ENCODE measurements at places on chromosomes 7 and 10.

GRCh38 chr10:105921348-105921747 is 1243.2 kb downstream of the SORCS1 start:
- no peak for DNase-seq

DNA sequence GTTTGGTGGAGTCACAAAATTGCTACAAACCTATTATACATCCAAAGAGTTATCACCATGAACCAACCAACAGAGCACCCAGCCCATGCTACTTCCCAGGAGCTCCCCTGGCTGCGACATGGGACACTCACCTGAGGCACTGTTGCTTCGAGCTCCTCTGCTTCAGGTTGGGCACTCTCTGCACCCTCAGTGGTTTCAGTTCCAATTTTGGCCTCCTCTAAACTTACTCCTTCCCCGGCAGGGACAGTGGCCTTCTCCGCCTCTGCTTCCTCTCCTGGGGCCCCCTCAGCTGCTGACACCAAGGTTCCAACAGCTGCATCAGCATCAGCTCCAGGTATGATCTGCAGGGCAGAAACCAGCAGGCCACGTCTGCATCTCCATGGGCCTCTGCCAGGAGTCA is 120.4 kb upstream of the TARP start:
- no peak for DNase-seq

DNA sequence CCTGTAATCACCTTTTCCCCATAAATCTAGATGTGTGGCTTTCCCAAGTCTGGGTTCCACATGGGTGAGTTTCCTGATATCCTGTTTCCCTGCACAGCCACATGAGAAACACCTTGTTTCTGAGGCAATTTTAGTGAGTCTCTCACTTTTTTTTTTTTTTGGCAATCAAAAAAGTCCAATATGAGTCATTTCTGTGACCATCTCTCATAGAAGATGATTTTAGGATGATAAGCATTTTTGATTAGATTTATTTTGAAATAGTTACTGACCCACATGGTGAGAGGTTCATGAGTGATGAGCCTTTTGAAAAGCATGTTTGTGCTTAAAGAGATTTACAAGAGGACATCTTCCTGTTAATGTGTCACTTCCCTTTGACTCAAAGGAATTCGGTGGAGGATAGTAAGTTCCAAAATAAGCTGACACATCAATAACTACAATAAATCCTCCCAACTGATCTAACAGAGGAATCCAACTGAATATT is 464.0 kb downstream of the INHBA start:
- DNase-seq: no peak

DNA sequence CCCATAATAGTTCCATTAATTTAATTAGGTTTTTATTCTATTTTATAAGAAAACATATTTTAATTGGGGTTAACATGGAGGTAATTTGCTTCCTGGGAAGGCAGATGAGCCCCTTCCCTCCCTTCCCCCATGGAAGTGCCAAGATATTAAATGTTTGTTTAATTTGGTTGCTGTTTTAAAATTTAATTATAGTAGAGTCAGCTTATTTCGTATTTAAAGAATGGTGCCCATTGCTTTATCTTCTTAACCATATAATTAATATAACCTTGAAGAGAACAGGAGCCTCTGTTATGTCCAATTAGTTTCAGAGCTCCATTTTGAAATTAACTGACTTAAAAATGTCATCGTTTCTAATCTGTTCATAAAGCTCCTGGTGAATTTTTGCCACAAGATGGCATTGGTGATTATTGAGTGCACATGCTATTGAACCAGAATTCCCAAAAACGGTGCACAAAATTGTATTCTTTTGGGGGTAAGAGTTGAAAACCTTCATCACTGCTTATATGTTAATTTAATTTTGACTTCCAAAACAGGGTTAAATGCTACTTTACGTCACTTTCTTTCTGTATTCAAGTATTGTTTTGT is 26.0 kb downstream of the KLHDC10 start:
- DNase-seq: no peak

DNA sequence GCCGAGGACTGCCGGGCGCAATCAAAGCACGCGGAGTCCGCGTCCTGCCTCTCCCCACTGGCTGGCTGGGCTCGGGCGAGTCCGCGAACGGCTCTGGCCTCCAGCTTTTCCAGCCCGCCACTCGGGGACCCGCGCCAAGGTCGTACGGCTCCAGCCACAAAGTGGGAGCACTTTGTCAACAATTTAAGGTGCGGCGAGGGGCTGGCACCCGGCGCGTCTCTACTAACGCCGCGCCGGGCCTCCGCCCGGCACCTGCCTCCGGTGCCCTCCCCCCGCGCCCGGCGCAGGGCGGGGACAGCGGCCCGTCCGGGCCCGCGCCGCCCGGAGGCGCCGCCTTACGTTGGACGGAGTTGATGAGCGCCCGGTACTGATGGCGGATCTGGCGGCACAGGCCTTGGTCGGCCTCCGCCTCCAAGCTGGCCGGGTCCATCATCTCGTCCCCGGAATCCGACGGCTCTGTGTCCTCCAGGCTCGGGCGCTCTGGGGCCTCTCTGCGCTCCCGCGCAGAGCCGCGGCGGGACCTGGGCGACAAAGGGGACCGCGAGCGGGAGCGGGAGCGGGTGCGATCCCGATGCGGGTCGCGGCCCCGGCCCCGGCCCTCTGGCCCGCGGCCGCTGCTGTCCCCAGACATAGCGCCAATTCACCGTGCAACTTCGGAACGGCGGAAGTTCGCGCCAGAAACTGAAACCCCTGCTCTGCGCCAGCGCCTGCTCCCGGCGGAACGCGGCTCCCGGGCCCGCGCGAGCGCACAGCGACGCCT is at the start of gene NSMCE4A:
Gene NSMCE4A (minus strand): TSS at position 683 of the 760 bp plus-strand sequence. CDS start 52 bp downstream, at position 631.
- peak; percentile 16 for DNase-seq

DNA sequence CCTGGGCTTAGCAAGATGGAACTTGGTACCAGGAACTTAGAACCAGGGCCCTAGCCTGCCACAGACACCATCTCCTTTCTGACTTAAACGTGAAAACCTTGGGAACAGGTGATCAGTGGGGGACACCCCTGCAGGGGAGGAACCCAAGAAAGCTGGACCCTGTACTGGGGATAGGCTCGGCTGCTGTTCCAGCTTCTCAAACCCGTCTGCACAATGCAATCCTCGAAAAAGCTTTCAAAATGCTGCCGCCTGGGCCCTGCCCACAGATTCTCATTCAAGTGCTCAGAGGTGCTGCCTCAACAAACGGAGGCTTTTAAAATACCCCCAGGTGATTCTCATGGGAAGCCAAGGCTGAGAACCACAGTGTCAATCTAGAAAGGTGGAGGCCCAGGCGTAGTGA is 169.7 kb downstream of the ARHGAP21 start:
- no peak for DNase-seq

DNA sequence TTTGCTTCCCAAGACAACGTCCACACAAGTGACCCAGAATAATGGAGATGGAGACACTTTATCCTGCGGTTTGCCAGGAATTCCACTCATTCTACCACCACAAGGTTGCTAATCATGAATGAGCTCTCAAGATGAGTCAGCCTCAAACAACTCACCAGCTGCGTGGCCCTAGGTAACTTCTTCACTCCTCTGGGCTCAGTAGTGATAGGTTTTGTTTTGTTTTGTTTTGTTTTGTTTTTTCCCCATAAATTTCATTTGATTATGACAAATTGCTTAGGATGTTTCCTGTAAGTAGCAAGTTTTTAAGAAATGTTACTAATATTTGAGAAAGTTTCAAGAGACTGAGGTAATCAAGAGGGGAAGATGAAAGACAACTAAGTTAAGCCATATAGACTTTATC is 286.8 kb downstream of the PARD3 start:
- no peak for DNase-seq

- DNase-seq: no peak
These were observed 19.8 kb upstream of the VWDE start for GRCh38 chr7:12423355-12423996.

- DNase-seq: no peak
These were observed 248.3 kb downstream of the CDC14C start for GRCh38 chr7:49172639-49173038.

DNA sequence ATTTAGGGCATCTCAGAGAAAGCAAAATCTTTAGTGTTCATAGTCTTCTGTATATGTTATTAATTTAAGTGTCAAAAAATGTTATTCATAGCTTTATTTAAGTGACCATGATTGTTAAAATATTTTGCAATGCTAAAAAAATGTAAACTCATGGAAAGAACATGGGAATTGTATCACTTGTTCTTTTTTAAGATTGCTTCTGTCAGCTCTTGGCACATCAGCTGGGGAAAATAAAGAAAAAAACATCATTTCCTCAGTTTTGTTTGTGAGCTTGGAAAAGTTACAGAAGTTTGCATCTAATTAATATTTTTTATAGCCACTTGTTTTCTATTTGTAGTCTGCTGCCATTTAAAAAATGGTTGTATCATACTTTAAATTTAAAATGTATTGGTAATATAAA is 285.9 kb upstream of the CSTF2T start:
- no peak for DNase-seq

DNA sequence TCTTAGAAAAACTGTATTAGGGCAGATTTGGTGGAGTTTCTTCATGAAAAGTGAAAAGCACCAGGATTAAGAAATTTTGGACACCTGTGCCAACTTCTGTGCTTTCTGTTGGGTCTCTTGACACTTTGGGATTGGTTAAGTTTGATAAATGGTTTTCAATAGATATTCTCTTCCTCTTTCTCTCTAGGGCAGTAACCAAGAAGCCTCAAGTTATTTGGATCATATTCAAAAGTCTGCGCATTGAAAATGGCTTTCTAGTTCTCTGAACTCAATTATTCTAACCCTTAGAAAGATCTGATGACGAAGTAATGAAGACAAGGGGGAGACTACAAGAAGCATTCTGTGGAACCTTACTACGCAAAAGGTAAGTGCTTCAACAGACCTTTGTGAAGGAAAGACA is 144.0 kb upstream of the CCDC6 start:
- DNase-seq: no peak

- DNase-seq: no peak
These were observed 50.2 kb downstream of the ABI1 start for GRCh38 chr10:26810435-26811026.

GRCh38 chr10:34575882-34576281 is 239.2 kb downstream of the PARD3 start:
- no peak for DNase-seq

DNA sequence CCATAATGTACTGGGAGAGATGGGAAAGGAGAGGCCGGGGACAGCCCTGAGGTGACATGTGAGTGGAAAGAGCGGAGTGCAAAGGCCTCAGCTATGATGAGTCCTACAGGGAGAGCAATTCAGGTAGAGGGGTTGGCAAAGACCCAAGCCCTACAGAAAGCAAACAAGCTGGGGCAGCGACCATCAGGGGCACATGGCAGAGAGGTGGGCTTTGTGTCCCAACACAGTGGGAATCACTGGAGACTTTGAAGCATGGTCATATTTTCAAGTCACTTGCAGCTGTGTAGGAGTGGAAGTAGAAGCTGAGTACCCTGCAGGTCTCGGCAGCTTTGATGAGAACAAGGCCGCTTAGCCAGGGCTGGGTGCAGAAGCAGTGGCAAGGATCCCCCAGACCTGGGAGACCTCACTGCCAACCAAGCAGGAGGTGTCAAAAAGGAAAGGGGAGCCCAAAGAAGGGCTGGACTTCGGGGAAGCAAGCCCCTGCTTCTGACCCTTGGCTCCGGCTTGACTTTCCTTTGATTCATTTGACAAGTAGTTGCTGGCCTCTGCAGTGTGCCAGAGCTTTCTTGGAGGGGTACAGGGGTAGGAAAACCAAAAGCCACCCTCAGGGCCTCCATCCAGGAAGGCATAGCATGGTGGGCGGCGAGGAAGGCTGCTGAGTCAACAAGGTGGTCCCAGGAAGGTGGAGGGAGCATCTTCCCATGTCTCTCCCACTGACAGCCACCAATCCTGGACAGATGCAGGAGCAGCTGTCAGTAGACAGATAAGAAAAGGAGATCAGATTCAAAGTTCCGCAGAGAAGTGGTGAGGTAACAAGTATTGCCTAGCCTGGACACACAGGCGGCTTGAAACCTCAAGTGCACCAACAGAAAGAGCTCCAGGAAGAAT is 1.9 kb upstream of the PGAM2 start:
- no peak for DNase-seq

DNA sequence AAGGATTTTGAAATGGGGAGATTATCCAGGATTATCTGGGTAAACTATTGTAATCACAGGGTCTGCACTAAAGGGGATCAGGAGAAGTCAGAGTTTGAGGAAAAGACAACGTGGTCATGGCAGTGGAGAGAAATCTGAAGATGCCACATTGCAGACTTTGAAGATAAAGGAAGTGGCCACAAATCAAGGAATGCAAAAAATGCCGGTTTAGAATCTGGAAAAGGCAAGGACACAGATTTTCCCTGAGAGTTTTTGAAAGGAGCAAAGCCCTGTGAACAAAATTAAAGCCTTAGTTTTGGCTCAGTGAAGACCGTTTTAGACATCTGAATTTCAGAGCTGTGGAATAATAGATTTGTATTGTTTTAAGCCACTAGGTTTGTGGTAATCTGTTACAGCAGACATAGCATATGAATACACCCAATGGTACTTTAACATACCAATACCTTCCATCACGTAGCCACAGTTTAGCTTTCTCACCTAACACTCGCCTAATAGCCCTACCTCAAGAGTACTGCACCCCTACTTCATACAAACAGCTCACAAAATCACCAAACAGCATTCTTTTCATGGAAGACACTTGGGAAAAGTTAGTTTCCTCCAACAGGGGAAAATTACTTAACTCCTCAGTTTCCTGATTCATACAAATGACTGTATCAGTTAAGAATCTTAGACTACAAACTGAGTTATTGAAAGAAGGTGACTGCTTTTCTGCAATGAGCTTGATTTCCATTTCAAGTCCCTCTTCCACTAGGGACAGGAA is 446.5 kb downstream of the INHBA start:
- DNase-seq: no peak

DNA sequence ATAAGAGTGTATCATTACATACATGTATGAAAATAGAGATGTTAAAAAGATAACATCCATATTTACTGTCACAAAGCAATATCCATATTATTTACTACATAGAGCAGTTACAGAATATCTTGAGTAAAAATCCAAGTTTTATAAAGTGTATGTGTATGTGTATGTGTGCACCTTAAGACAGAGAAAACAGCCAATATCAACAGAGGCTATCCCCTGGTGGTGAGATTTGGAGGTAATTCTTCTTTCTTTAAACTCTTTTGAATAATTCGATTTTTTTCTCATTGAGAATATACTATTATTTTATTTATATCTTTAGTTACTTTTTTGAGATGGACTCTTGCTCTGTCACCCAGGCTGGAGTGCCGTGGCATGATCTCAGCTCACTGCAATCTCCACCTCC is 18.4 kb downstream of the TRDMT1 start:
- DNase-seq: no peak

DNA sequence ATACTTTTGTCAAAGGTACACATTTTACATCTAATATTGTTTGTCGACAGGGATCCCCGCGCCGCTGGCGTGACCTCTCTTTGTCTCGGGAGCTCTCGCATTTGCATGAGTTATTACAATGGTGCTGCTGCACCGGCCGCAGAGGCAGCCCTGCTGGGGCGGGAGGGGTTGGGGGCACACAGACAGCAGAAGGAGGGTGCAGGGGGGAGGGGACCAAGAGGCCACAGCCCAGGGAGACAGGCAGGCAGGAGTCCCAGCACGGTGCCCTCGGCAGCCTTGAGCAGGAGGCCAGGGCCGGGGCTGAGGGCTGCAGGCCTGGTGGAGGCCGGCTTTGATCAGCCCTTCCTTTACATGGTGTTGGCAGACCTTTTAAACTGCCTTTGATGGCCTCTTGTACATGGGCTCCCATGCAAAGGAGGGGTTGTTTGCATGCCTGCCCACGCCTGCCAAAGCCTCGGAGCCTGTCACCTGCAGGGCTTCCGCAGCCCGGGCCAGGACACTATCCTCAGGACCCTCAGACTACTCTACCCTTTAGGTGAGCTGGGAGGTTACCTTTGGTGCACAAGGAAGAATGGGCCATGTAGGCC is 95.5 kb downstream of the EBF3 start:
- DNase-seq: no peak

Data from cortex of kidney (tissue), 1 donor.